ENCODE measurements at places on chromosomes 4 and X. TPM values are rescaled to one million over a fixed set of nuclear protein-coding genes. Genes with fewer than 3 reads are reported as not detected.

ZNF711 gene
- 4.3 TPM for total RNA-seq

FGFR3 gene
- 8.1 TPM for total RNA-seq

PDHA1 gene
- total RNA-seq = 147 TPM

GABRB1 gene
- total RNA-seq = 0.29 TPM

ERCC6L gene
- 6.6 TPM for total RNA-seq

CPLX1 gene
- not detected for total RNA-seq

SOWAHB gene
- total RNA-seq = 9.4 TPM

CAMK2D gene
- total RNA-seq = 20.3 TPM

MAGEE1 gene
- 0.65 TPM for total RNA-seq

SYTL4 gene
- total RNA-seq = 8.0 TPM

ADGRL3 gene
- 0.14 TPM for total RNA-seq

NIPAL1 gene
- 3.9 TPM for total RNA-seq

FMR1NB gene
- not detected for total RNA-seq

IL15 gene
- 7.7 TPM for total RNA-seq

RHOXF1 gene
- total RNA-seq = not detected

TMSB15C gene
- total RNA-seq = 2.9 TPM

Data from epithelial cell of proximal tubule (primary cell).